ENCODE measurements at places on chromosomes 13 and 19.

DNA sequence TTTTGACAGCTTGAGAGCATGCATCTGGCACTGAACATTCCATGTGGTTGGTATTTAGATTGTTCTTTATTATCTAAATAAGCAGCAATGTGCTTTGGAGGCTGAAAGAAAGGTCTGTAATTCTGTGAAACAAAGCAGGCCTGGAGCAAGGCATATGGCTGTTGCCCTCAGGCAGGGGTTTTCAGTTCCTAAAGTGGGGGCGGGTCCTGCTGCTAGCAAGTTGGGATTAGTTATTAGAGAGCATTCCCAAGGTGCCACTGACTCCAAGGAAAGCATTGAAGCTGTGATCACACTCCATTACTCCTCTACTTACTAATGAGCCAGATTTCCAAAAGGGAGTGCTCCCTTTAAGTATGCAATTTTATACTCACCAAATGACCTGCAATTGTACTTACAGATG lies 432.2 kb downstream of the OLFM4 start:
- no peak for DNase-seq

- no peak for DNase-seq
These were observed 827.4 kb downstream of the GPC5 start for GRCh38 chr13:92225861-92226260.

- DNase-seq: no peak
These were observed 128.5 kb downstream of the ZNF675 start for GRCh38 chr19:23558541-23558940.

- DNase-seq: no peak
These were observed 6.7 kb downstream of the SIGLEC6 start for GRCh38 chr19:51524666-51525264.

GRCh38 chr13:74443631-74444030 lies 309.4 kb upstream of the KLF12 start:
- DNase-seq: peak; percentile 36

DNA sequence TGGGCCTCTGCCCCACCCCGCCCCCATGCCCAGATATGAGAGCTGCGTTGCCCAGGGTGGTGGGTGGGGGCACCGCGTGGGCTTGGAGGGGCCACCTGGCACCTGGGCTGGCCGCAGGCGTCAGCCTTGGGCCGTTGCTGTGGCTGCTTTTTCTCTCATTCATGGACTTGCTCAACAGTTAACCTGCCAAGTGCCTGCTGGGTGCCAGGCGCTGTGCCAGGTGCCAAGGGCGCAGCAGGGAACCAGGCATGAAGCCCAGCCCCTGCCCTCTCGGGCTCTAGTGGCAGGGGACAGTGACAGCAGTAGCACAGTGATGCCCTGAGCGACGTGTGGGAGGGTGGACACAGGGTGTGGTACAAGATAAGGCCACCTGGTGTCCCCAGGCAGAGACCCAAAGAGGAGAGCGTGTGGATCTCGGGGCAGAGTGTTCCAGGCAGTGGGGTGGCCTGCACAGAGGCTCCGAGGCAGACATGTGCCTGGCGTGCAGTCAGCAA lies 28.1 kb downstream of the DHX34 start:
- DNase-seq: no peak

DNA sequence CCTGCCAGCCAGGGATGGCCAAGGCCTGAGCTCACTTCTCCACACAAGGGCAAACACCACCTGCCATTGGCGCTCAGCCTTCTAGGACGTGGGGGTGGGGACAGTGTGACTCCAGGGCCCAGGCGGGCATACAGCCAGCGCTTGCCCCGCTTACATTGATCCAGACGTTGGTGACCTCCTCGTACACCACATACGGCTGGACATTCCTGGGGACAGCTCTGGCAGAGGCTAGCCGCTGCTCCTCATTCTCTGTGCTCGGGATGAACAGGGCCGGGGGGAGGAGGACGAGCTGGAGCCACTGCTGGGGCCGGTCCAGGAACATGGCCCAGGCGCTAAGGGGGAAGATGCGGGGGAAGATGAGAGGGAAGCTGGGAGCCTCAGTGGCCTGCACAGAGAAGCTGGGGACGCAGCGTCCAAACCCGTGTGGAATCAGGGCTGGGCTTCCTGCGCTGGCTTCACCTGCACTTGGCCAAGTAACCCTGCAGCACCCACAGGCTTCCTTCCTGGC lies 25.1 kb upstream of the MYDGF start:
- no peak for DNase-seq

GRCh38 chr13:20684546-20684945 lies 19.0 kb upstream of the IL17D start:
- DNase-seq: no peak

- no peak for DNase-seq
These were observed 461 bp upstream of the WASF3 start for GRCh38 chr13:26557051-26557392.

DNA sequence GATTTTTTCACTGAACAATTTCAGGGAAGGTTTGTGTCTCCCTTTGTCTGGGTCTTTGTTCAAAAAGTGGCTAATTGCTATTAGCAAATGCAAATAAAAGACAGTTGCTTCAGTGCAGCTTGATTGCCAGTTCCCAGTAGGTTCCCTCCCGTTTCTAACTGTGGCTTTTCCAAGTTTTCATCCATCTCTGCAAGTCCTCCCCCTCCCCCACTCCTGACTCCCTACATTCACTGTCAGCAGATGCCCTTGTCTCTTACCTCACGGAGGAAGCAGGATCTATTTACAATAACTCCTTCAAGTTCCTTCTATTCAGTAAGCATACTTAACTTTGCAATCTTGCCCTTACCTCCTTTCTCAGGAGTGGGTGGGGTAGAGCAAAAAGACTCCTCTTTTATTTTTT lies 55.4 kb upstream of the SCEL start:
- no peak for DNase-seq

DNA sequence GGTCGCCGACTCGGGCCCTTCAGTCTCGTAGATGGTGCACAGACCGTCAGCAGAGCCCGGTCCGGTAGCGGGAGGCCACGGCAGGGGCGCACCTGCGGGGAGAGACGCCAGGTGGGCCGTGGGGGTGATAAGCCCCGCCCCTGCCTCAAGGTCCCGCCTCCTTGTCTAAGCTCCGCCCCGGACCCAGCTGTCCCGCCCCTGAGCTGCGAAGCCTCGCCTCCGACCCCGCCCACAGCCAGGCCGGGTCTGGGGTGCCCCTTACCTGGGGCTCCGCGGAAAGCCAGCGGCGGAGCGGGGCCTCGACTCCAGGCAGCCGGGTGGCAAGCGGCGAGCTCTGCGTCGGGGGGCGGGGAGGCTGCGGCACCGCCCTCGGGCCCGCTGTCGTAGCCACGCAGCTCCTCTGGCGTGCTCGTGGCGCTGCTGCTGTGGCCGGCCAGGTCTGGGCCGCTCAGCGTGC lies 4.7 kb downstream of the PRR36 start:
- DNase-seq: no peak

DNA sequence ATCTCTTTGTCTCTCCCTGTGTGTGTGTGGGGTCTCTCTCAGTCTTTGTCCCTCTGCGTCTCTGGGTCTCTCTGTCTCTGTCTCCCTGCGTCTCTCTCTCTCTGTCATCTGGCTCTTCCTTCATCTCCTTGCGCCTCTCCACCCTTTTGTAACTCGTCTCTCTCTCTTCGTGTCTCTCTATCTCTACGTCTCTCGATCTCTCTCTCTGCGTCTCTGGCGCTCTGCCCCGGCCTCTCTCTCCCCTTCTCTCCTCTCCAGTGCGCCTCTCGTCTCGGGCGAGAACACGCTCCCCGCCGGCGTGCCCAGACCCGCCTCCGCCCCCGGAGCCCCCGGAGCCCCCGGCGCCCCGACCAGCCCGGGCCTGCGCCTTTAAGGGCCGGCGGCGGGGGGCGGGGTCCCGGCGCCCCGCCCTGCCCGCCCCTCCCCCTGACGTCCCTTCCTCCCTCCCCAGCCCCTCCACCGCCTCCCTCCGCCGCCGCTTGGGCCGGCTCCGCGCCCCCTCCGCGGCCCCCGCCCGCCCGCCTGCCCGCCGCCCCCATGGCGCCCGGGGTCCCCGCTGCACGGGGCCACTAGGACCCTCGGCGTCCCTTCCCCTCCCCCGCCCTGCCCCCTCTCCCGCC lies at the start of gene MARK4:
Gene MARK4 (plus strand): TSS at position 440 of the 620 bp plus-strand sequence. CDS start 318 bp downstream, outside the sequence.
- DNase-seq: no peak

- DNase-seq: no peak
These were observed 5.5 kb upstream of the ZNF428 start for GRCh38 chr19:43624933-43625332.

DNA sequence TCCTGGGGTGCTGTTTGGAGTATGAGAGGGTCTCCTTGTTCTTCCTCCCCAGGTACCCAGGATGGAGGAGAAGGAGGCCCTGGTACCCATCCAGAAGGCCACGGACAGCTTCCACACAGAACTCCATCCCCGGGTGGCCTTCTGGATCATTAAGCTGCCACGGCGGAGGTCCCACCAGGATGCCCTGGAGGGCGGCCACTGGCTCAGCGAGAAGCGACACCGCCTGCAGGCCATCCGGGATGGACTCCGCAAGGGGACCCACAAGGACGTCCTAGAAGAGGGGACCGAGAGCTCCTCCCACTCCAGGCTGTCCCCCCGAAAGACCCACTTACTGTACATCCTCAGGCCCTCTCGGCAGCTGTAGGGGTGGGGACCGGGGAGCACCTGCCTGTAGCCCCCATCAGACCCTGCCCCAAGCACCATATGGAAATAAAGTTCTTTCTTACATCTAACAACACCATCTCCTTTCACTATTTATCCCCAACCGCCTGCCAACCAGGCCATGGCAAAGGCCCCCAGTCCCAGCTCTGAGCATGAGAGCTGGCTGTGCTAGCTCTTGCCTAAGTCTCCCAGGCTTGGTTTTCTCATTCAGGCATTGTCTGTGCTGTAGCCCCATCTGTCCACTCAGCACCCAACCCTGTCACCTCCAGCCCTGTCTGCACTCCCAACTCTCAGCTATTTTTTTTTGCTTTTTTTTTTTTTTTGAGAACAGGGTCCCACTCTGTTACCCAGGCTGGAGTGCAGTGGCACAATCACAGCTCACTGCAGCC lies 11.2 kb downstream of the DKKL1 start:
- DNase-seq: no peak

DNA sequence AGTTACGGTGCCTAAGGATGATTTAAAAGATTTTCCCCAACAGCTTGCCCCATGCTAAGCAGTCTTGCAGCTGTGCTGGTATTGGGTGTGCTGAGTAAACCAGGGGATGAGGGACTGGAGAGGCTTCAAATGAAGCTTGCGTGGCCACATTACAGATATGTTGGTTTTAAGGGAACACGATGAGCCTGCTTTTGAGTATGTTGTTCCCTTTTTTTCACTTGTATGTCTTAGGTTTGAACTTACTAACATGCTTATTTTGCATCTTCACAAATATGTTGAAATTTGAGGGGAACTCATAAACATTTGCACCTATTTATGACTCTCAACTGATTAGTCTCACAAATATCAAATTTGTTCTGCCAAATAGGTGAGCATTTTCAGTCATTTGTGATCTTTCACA lies 2.0 kb upstream of the IL17D start:
- DNase-seq: no peak

GRCh38 chr19:33801411-33801810 lies 4.7 kb downstream of the KCTD15 start:
- DNase-seq: no peak

Data from HS-27A (cell line).